ENCODE measurements at places on chromosomes 1 and 21.

- no peak for DNase-seq
Measured at GRCh38 chr1:116365353-116365780, 7.7 kb upstream of the ATP1A1 start.

GRCh38 chr1:166971252-166971651, 4.1 kb downstream of the ILDR2 start:
- no peak for DNase-seq

GRCh38 chr1:53644909-53645689, 93.9 kb downstream of the GLIS1 start:
- DNase-seq, result no peak

- DNase-seq, result no peak
Measured at GRCh38 chr21:37759777-37760176, 156.5 kb downstream of the KCNJ6 start.

DNA sequence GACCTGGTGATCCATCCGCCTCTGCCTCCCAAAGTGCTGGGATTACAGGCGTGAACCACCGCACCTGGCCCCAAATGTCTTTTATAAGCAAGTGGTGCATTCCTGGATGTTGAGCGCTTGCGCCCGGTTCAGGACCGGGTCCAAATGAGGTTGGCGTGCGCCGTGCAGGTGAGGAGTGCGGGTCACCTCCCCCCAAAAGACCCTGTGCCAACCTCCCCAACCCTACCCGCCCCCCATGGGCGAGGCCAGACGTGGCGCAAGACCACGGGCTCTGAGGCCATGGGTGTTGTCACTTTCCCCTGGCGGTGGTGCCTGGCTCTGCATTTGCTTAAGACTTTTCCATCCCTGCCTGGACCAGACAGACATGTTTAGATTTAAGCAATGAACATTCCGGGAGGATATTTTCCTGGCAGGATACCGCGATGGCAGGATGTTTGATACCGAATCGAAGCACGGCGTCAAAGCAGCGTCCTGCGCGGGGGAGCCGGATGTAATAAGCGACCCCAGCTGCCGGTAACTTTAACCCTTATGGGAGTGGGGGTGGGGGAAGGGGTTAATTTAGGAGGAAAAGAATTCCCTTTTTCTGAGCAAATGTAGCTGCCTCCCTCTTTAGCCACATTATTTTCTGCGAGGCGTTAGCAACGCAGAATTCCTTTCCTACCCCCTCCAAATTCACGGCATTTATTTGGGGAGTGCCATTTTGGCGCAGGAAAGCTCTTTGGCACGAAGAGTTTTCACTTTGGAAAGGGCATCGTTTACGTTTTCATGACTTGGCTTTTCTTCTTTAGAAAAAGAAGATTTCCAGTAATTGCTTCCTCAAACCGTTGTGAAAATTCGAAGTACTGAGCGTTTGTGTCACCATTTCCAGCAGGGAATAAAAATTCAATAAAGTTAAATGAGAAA, 27.8 kb upstream of the RNF187 start:
- peak; percentile 85 for DNase-seq

GRCh38 chr21:42336054-42336453, 14.7 kb downstream of the TFF2 start:
- no peak for DNase-seq

GRCh38 chr1:37701051-37701450, 8.7 kb downstream of the CDCA8 start:
- DNase-seq, result no peak

GRCh38 chr1:154179946-154180687, 11.8 kb downstream of the TPM3 start:
- DNase-seq, result no peak

DNA sequence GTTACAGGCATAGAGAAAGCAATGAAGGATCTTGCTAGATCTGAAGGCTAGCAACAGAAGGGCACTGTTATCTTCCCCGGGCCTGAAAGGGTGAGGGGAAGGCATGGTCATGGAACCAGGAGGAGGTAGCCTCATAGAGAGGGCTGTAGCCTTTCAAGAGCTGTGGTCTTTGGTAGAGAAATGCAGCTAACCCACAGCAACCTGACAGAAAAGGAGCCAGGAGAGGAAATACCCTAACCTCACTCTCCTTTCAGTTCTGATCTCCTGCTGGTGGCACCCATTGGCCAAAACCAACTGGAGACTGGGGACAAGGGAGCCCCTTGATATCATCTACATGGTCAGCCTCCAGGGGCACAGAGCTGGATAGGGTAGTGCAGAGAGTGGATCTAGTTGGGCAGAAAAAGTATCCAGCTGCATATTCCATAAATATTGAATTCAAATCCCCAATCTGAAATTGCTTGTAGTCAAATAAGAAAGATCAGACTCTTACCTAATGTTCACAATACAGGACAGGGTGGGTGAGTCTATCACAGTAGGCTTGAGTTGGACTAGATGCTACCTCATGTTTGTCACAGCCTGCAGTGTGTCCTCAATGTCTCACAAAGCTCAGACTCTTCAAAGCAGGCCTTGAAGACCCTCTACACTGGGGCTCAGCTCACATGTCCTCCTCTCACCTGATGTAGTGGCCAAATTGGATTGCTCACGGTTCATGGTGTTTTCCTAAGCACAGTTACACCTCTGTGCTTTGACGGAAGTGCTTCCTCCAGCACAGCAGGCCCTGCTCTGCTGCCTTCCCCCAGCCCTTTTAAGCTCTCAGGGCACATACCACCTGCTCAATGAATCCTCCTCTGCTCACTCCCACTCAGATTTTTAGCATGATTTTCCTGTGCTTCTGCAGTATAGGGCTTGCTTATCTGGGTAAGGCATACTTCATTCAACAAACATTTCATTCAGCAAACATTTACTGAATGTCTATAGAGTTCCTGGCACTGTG, 74.1 kb upstream of the JUN start:
- DNase-seq, result no peak

- DNase-seq, result peak; percentile 22
Measured at GRCh38 chr1:248622570-248623001, 12.3 kb downstream of the OR2T11 start.

DNA sequence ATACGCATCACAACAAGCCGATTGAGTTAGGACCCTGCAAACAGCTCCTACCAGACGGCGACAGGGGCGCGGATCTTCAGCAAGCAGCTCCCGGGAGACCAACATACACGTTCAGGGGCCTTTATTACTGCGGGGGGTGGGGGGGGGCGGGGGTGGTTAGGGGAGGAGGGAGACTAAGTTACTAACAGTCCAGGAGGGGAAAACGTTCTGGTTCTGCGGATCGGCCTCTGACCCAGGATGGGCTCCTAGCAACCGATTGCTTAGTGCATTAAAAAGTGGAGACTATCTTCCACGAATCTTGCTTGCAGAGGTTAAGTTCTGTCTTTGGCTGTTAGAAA, 162.0 kb downstream of the RUNX1 start:
- DNase-seq, result peak; percentile 59

DNA sequence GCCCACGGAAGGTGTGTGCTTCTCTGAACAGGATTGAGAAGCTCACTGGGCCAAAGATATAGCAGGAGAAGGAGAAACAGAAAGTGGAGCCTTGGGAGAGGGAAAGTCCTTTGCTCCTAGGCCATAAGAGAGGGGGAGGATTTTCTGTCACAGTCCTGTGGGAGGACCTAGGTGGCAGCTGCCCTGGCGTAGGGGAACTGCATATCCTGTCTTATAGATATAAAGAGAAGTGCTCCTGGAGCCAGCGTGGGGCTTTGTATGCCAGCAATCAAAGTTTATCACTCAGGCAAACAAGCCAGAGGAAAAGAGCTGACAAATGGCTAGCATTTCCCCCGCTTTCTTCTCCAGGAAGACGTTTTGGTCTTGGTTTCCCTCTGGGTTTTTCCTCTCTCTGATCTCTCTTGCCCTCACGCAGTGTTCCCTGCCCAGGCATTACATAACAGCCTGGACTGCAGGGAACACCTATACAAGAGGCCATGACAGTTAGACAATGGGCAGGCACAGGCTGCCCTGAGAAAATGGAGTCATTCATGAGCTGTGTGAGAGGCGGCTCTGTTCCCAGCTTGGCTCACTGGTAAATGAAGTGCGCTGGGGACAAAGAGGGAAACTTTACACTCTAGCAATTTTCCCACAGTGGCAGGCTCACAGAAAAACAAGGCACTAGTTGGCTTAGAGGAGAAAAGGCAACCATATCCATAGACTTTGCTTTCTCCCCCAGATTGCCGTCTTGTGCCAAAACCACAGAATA, 52.5 kb upstream of the ZNF648 start:
- no peak for DNase-seq

- DNase-seq, result no peak
Measured at GRCh38 chr1:166705376-166706289, 133.6 kb upstream of the POGK start.

- no peak for DNase-seq
Measured at GRCh38 chr1:215032911-215033526, 49.5 kb upstream of the KCNK2 start.

DNA sequence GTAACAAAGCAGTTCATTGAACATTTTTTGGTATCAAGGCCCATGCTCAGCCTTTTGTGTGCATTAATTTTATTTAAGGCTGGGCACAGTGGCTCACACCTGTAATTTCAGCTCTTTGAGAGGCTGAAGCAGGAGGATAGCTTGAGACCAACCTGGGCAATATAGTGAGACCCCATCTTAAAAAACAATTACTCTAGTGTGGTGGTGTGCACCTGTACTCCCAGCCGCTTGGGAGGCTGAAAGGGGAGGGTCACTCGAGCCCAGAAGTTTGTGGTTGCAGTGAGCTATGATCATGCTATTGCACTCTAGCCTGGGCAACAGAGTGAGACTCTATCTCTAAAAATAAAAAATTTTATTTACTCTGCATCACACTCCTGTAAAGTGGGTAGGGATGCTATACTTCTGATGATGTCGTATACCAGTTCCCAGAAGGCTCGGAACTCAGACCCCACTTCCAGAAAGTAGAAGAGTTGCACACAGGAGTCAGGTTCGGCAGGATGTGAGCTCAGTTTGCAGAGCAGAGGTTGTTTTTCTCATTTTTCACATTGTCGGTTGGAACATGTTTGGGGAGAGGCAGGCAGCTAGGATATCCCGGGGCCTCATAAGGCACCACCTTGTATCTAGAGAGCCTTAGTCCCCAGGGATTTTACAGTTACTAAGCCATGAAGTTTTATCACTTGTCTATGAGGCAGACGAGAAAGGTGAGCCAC, 144.6 kb downstream of the GALNT2 start:
- DNase-seq, result no peak

GRCh38 chr1:227883073-227883520, 64.6 kb downstream of the WNT9A start:
- no peak for DNase-seq

Data from fibroblast of mammary gland (primary cell).